ENCODE measurements at places on chromosomes 4 and X.

DNA sequence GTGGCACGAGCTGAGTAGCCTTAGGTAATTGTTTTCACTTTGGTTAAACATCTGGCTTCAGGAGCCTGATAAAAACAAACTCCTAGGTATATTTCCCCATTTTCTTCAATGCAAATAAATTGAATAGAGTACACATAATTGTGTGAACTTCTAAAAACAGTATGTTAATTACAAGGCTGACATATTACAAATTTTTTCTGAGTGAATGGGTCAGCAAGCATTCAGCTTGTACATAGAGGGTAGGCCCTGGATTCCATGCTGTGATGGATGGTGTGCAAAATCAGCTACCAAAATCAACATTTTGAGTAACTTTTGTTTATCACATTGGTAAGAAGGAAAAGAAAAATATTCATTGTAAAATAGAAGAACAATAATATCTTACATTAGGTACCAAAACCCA, 12.2 kb downstream of the TNIP3 start:
- no peak for DNase-seq

DNA sequence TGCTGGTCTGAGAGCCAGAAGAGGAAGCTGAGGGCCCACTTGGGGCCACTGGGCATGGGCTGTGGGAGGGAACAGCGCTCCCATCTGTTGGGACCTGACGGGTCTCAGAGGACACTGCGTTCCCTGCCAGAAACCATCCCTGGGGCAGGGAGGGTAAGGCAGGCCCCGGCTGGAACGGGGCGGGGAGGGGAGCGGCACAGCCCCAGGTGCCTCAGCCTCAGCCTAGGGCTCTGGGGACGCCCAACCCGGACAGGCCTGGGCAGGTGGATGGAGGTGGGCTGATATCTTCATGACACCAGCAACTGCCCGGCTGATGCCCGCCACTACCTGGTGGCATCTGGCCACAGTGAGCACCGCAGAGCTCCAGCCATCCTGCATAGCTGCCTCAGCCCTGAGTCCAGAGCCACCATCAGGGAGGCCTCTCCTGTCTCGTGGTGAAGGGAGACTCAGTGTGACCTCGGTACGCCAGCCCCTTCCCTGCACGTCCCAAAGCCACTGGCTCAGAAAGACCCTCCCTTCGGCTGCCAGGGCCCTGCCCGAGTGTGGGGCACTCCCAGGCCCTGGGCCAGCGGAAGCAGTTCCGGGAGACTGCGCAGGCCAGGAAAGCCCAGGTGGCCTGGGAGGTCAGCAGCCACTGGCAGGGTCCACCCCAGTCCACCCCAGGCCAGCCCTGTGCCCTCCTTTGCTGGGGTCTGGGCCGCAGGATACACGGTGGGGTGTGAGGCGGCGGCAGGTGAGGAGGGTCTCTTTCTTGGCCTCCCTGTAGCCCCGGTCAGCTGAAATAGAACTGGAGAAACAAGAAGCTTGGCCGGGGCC, 34.6 kb upstream of the FGFR3 start:
- DNase-seq = no peak

GRCh38 chrX:154840856-154841255, 6.4 kb upstream of the SMIM9 start:
- no peak for DNase-seq

DNA sequence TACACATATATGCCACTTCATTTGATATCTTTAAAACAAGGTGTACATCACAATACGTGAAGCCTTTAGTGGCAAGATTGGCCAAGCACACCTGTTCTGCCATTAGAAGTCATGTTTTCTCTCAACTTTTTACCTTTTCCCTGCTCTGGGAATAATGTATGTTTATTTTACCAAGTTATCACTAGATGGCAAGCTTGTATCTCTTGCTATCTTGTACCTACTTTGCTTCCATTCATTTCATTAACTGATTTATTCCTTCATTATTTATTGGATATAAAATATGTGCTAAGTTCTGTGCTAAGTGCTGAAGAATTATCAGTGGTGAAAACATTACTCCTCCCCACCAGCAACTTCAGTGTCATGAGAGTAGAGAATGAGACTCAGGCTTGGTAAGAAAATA, 245.5 kb downstream of the ANK2 start:
- DNase-seq = no peak

DNA sequence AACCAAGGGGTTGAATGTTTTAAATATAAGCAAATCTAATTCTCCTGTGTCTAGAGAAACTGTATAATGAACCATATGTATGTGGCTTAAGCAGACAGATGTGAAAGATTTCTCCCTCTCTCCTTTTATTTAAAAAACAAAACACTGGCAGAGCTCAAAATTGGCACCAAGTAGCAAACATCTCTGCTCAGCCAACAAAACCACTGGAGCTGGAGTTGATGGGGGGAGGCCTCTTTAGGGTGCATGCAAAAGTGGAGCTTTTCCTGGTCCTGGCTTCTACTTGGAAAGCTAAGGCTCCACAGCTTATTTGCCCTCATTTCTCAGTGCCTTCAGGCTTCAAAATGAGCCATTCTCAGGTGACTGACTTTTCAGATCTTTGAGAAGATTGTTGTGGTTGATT, 95.6 kb downstream of the REPS2 start:
- DNase-seq = no peak

GRCh38 chr4:112859456-112860184, 189.8 kb upstream of the ANK2 start:
- DNase-seq = no peak

GRCh38 chrX:24339911-24340310, 20.5 kb upstream of the SUPT20HL1 start:
- DNase-seq = no peak

DNA sequence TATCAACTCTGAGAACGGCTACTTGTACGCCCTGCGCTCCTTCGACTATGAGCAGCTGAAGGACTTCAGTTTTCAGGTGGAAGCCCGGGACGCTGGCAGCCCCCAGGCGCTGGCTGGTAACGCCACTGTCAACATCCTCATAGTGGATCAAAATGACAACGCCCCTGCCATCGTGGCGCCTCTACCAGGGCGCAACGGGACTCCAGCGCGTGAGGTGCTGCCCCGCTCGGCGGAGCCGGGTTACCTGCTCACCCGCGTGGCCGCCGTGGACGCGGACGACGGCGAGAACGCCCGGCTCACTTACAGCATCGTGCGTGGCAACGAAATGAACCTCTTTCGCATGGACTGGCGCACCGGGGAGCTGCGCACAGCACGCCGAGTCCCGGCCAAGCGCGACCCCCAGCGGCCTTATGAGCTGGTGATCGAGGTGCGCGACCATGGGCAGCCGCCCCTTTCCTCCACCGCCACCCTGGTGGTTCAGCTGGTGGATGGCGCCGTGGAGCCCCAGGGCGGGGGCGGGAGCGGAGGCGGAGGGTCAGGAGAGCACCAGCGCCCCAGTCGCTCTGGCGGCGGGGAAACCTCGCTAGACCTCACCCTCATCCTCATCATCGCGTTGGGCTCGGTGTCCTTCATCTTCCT, 2.7 kb downstream of the PCDH10 start:
- peak; percentile 70 for DNase-seq

DNA sequence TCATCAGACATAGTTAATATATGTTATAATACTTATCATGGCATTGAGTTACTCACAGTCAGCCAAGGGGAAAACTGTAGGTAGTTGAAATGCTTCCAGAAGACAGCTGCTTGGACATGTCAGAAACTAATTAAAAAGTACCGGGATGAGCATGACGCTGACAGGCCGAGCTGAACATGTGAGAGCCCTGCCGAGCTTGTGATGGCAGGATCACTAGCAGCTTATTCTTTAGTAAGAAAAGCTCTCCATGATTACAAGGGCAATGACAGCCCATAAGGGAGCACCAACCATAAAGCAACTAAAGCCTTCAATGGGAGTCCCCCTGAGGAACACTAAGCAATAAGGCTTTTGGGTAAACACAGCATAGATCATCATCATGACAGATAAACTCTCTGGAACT, 435.6 kb downstream of the TLL1 start:
- no peak for DNase-seq

GRCh38 chr4:1502976-1503375, 96.7 kb upstream of the NKX1-1 start:
- DNase-seq = no peak

DNA sequence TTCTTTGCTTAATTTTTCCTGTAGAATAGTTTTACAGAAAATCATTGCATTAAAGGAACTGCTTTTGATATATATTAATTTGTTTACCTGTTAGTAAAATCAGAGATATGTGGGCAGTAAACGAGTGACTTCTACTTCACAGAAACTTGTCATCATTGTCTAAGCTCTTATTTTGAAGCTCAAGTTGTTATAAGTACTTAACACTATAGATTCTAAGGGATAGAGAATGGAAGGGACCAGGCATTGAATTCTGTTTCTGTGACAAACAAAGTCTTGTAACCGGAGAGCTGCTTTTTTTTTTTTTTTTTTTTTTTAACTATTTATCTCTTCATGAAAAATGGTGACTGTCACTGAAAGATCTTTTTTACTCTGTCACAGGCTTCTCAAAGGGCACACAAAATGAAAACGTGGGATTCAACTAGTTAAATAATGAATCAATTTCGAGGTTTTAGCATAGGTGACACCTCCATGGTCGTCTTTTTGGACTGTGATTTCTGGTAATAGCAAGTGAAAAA, 14.4 kb downstream of the STK26 start:
- DNase-seq = no peak

- DNase-seq = no peak
These were observed 14.1 kb downstream of the GRK4 start for GRCh38 chr4:2977211-2978088.

GRCh38 chr4:187268940-187269339, 545.3 kb upstream of the FAT1 start:
- DNase-seq = no peak

DNA sequence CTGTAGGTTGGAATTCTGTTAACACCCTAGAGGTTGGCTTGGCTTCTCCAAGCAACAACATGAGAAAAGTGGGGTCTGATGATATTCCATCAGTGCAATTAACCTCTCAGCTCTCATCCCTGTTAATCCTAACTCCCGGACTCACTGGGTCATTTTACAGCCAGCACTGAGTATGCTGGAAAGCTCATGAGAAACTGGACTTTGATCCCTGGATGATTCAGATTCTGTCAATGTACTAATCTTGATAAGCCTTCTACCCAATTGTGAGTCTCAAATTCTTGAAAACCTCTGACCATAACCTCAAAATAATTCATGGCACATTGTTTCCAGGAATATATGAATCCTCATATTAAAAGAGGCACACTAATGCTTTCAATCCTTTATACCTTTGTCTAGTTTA, 244.3 kb upstream of the DCAF8L1 start:
- no peak for DNase-seq

GRCh38 chr4:66972087-66972486, 573.2 kb downstream of the CENPC start:
- no peak for DNase-seq

DNA sequence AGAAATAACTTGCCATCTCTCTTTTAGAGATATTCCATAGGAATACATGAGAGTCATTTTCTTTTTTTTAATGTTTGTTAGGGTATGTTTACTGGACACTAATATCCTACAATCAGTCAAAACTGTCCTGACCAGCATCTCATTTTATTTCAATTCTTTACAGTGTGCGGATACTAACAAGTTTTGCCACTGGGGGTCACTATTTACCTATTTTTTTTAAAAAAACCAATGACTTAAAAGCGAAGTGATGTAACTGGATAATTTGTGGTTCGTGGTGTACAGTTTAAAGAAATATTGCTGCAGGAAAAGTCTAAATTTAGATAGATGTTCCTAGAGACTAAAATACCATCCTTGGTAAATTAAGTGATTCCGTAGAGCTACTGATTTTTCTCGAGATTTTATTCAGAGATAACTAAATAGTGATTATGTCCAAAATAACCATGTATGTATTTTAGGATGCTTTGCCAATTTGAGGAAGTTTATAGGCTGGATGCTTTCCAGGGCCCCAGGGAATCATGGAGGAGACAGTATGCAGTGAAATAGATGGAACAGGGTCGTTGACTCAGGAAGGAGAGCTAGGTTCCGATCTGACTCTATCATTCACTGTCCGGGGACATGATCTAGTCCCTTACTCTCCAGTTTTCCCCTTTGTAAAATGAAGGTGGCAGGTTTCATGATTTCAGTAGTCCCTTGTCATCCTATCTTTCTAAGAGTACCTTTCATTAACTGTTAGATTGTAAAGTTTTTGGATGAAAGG, 34.0 kb upstream of the GNPDA2 start:
- peak; percentile 12 for DNase-seq

- no peak for DNase-seq
These were observed 98.5 kb downstream of the RAP1GDS1 start for GRCh38 chr4:98359646-98360045.

DNA sequence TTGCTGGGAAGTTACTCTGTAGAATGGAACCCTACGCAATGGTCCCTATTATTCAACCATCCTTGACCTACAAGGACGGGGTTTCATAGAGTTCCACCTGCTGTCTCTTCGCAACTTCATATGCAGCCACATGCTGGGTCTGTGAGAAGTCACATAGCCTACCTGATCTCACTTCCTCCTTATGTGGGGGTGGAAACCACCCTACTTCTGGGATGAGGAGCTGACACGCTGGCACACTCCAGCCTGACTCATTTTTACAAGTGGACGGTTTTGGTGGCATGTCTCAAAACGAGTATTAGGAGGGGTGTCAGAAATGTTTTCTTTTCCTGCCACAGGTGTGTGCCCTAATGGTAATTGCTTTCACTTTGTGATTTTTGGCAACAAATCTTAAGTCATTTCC, 36.8 kb upstream of the ARSD start:
- no peak for DNase-seq

- no peak for DNase-seq
These were observed 360.5 kb downstream of the MID1IP1 start for GRCh38 chrX:39161611-39162255.

DNA sequence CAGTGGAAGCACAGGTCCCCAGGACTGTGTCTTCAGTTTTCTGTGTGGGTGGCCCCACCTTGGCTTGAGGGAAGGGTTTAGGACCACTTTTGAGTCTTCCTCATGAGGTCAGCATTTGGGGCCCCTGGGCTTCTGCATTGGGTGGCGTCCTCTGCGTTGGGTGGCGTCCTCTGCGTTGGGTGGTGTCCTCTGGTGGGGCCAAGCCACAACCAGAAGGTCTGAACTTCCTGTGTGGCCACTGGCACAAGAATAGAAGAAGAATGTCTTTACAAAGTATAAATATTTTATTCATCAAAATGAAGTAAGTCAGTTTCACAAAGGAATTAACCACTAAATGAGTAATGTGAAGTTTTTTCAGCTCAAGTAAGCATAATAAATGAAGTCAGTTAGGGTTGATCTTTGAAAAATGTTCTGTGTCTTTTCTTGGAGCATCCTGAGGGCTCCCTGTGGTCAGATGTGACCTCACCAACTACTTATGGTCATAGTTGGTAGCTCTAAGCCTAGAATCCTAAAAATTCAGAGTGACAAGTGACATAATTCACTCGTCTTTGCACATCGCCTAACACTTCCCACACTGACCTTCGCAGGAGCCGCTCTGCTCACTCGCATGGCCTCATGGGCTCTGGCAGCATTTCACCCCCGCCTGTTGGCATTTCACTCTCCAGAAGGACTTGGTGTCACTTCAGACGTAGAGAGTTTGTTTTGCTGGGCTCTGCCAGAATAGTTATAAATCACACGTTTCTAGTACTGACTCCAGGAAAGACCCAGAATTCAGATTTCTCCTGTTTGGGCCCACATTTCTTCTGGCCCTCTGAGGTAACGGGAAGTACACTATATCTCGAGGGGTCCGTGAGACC, 39.0 kb upstream of the HGFAC start:
- DNase-seq = no peak

GRCh38 chr4:87179751-87180150, 40.7 kb downstream of the KLHL8 start:
- no peak for DNase-seq

GRCh38 chrX:154329294-154329693, 33.7 kb downstream of the TKTL1 start:
- DNase-seq = no peak

Data from nephron progenitor cell (in vitro differentiated cells).